Urinary bladder (tissue), 4 donors: ENCODE measurements at places on chromosomes 2 and 18. TPM values are rescaled to one million over a fixed set of nuclear protein-coding genes. Genes with fewer than 3 reads are reported as not detected.

DNA sequence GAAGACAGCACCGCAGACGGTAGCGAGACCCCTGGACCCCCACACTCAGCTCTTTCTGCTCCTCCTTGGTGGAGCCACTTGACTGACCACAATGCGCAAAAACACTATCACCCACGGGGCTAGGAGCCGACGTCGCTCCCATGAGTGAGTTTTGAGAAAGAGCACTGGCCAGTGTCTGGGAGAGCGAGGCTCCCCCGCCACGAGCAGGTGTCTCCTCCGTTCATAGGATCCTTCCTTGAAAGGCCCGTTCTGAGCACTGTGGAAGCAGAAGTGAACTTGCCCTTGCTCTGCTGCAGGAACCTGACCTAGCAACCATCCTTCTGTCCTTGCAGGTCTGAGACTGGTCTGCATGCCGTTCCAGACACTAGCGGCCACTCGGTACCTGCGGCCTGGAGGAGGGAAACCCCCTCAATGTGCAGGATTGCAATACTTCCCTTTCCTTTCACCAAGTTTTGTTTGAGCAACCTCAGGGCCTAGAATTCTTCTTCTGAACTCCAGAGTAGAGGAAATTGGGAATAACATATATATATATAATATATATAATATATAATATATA lies 12.9 kb upstream of the ZNF516 start:
- DNase-seq, result no peak

DNA sequence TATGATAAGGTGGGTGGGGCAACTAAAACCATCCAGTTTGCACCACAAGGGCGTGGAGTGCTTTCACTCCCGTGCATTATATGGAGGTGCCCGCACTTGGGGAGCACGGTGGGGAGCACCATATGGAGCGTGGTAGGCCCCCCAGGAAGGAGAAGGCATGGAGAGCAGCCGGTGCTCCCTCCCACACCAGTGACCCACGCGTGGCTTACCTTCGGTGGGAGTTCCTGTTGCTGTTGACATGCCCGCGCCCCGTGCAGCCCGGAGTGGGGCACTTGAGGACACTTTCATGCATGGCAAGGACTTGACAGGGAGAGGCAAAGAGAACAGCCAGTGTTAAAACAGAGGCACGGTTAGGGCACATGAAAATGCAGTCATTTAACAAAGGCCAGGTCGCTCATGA lies 167.5 kb upstream of the PXDN start:
- no peak for DNase-seq

- no peak for DNase-seq
Measured at GRCh38 chr2:239394346-239394945, 6.4 kb downstream of the HDAC4 start.

Gene MPHOSPH10
- total RNA-seq, result 24.3 TPM

GRCh38 chr18:6722690-6723089 lies 6.8 kb upstream of the ARHGAP28 start:
- DNase-seq, result no peak

DNA sequence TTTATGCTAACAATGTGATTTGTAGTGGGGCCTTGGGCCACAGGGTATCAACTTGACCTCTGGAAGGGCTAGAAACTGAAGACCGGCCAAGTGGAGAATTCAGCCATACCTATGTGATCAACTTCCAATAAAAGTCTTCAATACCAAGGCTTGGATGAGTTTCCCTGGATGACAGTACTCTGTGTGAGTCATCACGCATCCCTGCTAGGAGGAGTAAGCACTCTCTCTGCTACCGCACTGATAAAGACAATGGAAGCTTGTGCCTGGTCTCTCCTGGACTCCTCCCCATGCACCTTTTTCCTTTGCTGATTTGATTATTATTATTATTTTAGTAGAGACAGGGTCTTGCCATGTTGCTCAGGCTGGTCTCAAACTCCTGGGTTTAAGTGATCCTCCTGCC lies 58.1 kb downstream of the SKA1 start:
- no peak for DNase-seq

Gene EIPR1
- 14.9 TPM for total RNA-seq

GRCh38 chr18:59575995-59576394 lies 121.2 kb downstream of the CCBE1 start:
- no peak for DNase-seq

Gene RNF149
- 113 TPM for total RNA-seq

Gene SIX2
- 2.7 TPM for total RNA-seq

Gene ANKRD12
- total RNA-seq, result 65.9 TPM

- no peak for DNase-seq
Measured at GRCh38 chr18:44679056-44679913, 1.4 kb upstream of the SETBP1 start.

DNA sequence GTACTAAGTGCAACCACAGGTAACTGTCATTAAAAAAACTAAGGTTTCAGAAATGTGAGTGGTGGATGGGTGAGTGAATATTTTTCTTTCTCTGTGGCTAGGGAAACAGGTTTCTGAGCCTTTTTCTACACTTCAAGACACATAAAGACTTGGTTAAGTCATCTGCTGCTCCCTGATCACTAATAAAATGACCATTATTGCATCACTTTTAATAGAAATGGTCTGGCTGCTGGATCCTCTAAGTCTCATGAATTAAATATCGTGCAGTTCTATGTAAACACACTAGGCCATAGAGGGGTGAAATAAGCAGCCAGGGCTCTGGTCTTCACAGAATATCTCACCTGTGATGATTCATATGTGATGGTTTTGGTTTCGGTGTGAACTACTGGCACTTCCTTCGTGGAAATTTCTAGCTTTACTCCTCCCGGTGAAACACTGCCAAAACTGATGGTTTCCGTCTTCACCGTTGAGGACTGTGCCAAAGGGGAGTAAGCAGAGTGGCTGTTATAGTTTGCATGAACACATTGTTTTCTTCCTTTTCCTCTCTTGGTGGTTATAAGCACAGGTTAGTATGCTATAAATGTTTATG lies 100.4 kb upstream of the ZBTB14 start:
- DNase-seq, result no peak

GRCh38 chr18:39960550-39960949 lies 1994.5 kb upstream of the PIK3C3 start:
- no peak for DNase-seq
